Common myeloid progenitor, CD34-positive (primary cell): ENCODE measurements at places on chromosomes 6 and 20.

DNA sequence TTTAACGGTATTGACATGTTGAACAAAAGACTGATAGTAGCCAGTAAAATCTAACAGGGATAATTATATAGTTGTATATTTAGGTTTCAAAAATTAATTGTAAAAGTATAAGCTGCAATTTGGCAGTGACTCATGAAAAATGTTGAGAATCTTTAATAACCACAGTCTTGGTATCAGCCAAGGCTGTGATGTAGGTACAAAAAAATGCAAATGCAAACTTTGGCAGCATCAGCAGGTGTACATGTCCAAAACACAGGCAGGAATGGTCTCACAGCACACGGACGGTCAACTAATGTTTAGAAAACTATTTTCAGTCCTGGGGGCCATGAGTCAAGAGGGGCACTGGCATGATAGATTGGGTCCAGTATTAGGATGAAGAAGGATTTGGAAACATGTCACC, 58.5 kb upstream of the BEND3 start:
- DNase-seq, result no peak

- DNase-seq, result no peak
These were observed 7.0 kb downstream of the EYA2 start for GRCh38 chr20:46901638-46902037.

GRCh38 chr6:87541744-87542143, 48.0 kb downstream of the RARS2 start:
- no peak for DNase-seq

- no peak for DNase-seq
These were observed 37.3 kb downstream of the TBPL1 start for GRCh38 chr6:133990321-133990720.

DNA sequence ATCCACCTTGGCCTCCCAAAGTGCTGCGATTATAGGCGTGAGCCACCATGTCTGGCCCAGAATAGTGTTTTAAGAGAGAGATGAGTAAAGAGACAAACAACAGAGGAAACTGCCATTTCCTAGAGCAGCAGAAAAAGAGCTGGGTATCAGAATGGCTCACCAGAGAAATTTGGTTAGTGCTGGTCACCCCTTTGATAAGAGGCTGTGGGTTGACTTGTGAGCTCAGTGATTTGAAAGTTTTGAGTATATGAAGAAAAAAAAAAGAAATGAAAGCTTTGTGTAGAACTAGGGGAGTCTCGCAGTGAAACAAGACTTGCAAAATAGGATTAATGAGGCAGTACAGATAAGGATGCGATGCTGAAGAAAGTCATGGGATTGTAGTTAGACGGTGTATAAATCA, 29.6 kb downstream of the MGME1 start:
- no peak for DNase-seq

GRCh38 chr20:62367136-62367632, at the start of gene LAMA5:
TSS of gene LAMA5 (minus strand) at chr20:62367312. CDS start at chr20:62367245, 67 bp downstream.
- no peak for DNase-seq
